ENCODE measurements at places on chromosomes 6 and 20.

GRCh38 chr6:77403424-77403823, 59.9 kb downstream of the HTR1B start:
- no peak overlapping the region for H3K4me3 ChIP-seq
- DNase-seq: no peak
- no peaks in the 10 kb centered on the region for H3K27me3 ChIP-seq
- H3K36me3 ChIP-seq: no peaks in the 10 kb centered on the region
- H3K27ac ChIP-seq: no peak overlapping the region

GRCh38 chr6:47157653-47158219, 115.6 kb upstream of the ADGRF1 start:
- no peak overlapping the region for H3K27ac ChIP-seq
- H3K4me3 ChIP-seq: no peak overlapping the region

DNA sequence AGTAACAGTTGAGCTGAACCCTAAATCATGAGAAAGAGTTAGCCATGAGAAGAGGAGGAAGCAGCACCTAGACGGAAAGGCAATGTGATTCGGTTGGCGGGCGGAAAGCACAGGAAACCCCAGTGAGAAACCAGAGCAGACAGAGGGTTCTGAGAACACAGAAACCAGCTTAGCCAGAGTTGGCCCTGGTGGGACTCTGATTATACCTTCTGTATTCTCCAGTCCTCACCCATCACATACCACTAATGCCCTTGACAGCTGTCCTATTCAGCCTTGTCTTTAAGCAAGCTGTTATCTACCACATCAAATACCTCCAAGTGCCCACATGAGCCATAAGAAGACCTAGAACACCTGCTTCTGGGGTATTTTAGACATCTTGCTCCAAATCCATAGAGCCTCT, 58.9 kb upstream of the LRRC1 start:
- H3K4me1 ChIP-seq: peaks cover 58% of the 10 kb centered on the region
- no peaks in the 10 kb centered on the region for H3K27me3 ChIP-seq
- H3K4me3 ChIP-seq: peak overlapping the region; percentile 43

DNA sequence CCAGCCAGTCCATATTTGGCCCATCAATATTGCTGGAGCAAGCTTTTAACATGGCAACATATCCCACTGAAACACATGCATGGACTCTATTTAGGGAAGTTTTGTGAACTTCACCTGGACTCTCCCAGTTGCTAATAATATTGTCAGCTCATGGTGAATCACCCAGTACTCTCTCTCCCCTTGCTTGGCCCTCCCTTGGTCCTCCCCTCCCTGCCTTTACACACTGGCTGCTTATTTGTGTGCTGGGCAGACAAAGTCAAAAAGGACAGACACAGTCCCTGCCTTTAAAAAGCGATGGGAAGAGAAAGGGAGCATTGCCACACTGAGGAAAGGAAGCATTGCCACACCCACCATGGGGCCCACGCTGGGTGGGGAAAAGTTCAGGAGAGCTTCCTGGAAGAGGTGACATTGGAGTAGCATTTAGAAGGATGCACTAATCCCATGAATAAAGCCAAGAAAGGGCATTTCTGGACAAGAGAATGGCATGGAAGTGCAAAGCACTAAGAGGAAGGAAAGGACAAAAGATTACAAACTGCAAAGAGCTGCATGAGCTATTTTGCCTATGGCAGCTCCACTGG, 143.4 kb upstream of the EXOC2 start:
- peaks cover 22% of the 10 kb centered on the region for H3K27me3 ChIP-seq
- no peak overlapping the region for H3K27ac ChIP-seq
- no peaks in the 10 kb centered on the region for H3K4me1 ChIP-seq
- H3K36me3 ChIP-seq: no peaks in the 10 kb centered on the region
- no peak overlapping the region for H3K4me3 ChIP-seq

DNA sequence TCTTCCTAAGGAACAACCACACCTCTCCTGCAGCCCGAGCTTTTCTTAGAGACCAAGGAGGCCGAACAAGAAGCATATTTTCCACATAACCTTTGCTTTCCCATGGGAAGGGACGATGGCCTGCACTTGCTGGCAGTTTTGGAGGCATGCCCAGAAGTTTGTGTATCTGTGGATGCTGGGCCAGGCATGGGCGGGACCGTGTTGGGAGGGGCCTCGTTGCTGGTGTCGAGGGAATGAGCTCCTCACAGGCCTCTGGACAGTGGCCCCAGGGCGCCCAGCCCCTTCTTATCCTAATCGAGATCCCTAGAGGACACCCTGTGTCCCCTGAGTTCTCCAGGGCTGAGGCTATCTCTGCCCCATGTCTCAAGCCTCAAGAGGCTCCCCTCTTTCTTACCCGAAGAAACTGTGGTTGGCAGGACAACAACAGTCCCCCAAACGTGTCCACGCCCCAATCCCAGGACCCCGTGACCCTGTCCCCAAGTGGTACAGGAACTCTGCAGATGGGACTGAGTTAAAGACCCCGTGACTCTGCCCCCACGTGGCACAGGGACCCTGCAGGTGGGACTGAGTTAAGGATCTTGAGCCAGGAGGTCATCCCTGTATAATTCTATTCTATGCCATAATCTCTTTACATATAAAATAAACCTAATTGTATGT, 99.5 kb upstream of the BHLHE23 start:
- H3K27me3 ChIP-seq: peaks cover 2% of the 10 kb centered on the region
- no peak overlapping the region for H3K27ac ChIP-seq
- DNase-seq: no peak
- H3K4me3 ChIP-seq: no peak overlapping the region
- H3K36me3 ChIP-seq: no peaks in the 10 kb centered on the region
- H3K4me1 ChIP-seq: peaks cover 8% of the 10 kb centered on the region

DNA sequence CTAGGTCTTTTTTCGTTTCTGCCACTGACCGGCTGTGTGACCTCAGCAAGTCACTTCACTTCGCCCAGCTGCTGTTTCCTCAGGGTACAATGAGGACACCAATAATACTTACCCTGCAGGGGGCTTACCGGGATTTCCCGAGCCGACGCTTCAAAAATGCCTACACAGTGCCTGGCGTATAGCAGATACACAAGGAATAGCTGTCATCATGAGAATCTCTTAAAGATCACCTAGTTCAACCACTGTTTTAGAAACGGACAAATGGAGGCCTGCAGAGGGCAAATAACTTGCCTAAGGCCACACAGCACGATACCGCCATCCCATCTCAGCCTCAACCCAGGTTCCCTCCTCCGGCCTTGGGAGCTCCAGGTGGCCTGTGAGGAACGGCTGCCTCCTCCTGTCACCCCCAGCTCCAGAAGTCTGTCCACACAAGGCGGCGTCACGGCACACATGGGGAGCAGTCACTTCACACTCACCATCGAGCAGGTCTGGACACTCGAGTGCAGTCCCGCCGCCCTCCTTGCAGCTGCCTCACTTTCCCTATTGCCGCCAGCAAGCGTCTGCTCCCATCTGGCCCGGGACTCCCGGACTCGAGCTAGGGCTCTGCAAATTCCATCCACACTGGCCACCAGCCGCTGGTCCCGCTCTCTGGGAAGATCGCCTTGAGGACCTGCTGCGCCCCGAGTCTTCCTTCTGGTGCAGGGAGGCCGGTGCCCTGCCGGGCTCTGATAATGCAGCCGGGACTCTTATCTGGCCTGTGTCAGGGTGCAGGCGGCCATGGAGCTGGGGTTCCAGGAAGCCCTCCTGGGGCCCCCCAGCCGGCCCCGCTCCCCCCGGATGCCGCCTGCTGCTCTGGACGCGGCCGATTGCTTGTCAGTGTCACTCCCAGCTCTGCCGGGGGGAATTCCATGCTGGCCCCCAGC, at the start of gene RIPOR3:
TSS of gene RIPOR3 (minus strand) at position 893 of the 923 bp plus-strand sequence. CDS start at position 479, 414 bp downstream.
- H3K36me3 ChIP-seq: no peaks in the 10 kb centered on the region
- H3K4me3 ChIP-seq: no peak within 1 kb of the TSS
- H3K27ac ChIP-seq: no peak within 1 kb of the TSS
- no peak for DNase-seq
- H3K4me1 ChIP-seq: peaks cover 9% of the 10 kb centered on the region
- peaks cover 42% of the 10 kb centered on the region for H3K27me3 ChIP-seq

DNA sequence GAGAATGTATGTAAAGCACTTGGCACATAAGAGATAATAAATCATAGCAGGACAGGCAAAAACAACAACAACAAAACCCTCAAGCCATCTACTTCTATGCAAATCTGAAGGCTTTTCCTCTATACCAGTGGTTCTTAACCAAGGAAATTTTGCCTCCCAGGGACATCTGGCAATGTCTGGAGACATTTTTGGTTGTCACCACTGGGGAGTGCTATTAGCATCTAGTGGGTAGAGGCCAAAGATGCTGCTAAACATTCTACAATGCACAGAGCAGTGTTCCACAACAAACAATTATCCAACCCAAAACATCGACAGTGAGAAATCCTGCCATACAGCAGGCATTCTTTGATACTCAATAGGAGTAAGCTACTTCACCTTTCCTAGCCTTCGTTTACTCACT, 28.2 kb downstream of the NDRG3 start:
- H3K4me1 ChIP-seq: peaks cover 5% of the 10 kb centered on the region
- peaks cover 8% of the 10 kb centered on the region for H3K36me3 ChIP-seq
- no peaks in the 10 kb centered on the region for H3K27me3 ChIP-seq

- no peak overlapping the region for H3K4me3 ChIP-seq
- no peak for DNase-seq
- H3K36me3 ChIP-seq: no peaks in the 10 kb centered on the region
- H3K27ac ChIP-seq: no peak overlapping the region
- peaks cover 13% of the 10 kb centered on the region for H3K27me3 ChIP-seq
Measured at GRCh38 chr6:157693867-157694266, 129.2 kb upstream of the SNX9 start.

DNA sequence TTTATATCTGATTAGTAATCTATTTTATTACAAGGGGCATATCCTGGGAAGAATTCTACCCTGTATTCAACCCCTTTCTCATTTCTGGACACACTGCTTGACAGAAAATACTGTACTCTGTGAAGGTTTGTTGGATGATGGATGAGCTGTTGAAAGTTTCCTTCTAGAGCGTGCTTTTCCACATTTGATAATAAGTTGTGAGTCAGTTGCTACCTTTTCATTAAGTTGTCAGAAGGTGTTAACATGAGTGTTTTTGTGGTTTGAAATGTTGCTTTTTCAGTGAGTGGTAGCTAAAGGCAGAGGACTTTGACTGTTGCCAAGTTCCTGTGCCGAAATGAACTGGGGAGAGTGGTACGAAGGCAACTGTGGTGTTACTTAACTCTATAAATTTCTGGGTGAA, 3.9 kb upstream of the ECI2 start:
- peaks cover 15% of the 10 kb centered on the region for H3K4me1 ChIP-seq
- H3K4me3 ChIP-seq: no peak overlapping the region
- H3K36me3 ChIP-seq: no peaks in the 10 kb centered on the region

- no peaks in the 10 kb centered on the region for H3K4me1 ChIP-seq
- peaks cover 13% of the 10 kb centered on the region for H3K27me3 ChIP-seq
- DNase-seq: no peak
- no peak overlapping the region for H3K27ac ChIP-seq
Measured at GRCh38 chr20:44819936-44820335, 9.6 kb upstream of the RIMS4 start.

- no peaks in the 10 kb centered on the region for H3K27me3 ChIP-seq
- peaks cover 81% of the 10 kb centered on the region for H3K4me1 ChIP-seq
- no peak for DNase-seq
- peak overlapping the region; percentile 79 for H3K27ac ChIP-seq
Measured at GRCh38 chr20:48708116-48708515, 119.7 kb downstream of the PREX1 start.

DNA sequence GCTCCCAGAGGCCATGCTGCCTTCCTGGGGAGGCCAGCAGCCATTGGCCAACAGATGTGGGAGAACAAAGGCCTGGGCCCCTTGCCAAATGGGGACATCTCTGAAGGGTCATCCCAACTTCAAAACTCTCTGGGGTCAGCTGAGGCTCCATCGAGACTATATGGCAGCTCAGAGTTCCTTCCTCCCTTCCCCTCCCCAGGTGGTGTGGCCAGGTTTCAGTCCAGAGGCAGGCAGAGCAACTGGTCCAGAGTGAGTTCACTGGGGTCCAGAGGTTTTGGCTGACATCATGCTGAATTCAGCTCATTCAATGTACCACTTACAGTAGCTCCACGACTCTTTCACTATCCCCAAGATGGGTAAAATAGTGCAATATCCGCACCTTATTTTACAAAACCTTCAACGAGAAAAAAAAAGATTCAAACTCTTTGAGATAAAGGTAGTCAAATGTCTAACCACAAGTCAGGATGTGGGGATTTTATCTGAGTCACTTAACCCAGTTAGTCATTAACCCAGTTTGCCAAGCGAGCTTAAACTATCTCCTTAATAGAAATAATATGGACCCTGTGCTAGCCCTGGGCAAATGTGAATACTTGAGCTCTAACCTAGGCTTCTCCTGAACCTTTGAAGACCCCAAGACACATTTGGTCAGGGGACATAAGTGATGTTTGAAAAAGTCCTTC, 108.4 kb upstream of the PLEKHG1 start:
- H3K4me3 ChIP-seq: peak overlapping the region; percentile 26
- H3K36me3 ChIP-seq: no peaks in the 10 kb centered on the region
- peaks cover 22% of the 10 kb centered on the region for H3K4me1 ChIP-seq
- peaks cover 7% of the 10 kb centered on the region for H3K27me3 ChIP-seq
- peak; percentile 31 for DNase-seq
- peak overlapping the region; percentile 80 for H3K27ac ChIP-seq

GRCh38 chr6:53493635-53494025, 51.3 kb downstream of the GCLC start:
- peaks cover 13% of the 10 kb centered on the region for H3K27me3 ChIP-seq
- peaks cover 4% of the 10 kb centered on the region for H3K4me1 ChIP-seq
- no peak for DNase-seq
- H3K27ac ChIP-seq: no peak overlapping the region

GRCh38 chr20:59657459-59658046, 53.2 kb downstream of the PHACTR3 start:
- H3K4me1 ChIP-seq: no peaks in the 10 kb centered on the region
- no peaks in the 10 kb centered on the region for H3K36me3 ChIP-seq
- H3K27ac ChIP-seq: no peak overlapping the region
- H3K27me3 ChIP-seq: peaks cover 11% of the 10 kb centered on the region

DNA sequence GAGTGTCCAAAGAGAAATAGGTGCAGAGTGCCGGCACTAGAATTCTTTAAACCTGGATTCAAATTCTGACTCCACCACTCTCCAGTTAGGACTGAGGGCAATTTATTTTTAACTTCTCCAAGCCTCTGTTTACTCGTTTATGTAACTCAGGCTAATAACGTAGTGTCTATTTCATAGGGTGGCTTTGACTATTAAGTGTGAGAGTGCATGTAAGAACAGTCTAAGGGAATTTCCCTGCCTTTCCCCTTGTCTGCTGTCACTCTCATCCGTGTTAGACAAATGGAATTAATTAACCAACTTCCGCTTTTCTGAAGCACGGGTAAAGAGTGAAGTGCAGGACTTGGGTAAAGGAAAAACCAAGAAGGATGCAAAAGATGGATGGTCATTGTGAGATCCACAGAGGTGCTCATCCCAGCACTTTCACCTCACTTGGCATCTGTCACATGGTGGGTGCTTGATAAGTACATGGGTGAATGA, 4.1 kb upstream of the ZKSCAN8 start:
- H3K27ac ChIP-seq: peak overlapping the region; percentile 90
- H3K36me3 ChIP-seq: peaks cover 15% of the 10 kb centered on the region
- H3K4me3 ChIP-seq: peak overlapping the region; percentile 84
- DNase-seq: no peak

GRCh38 chr6:121319112-121319553, 15.1 kb downstream of the TBC1D32 start:
- no peak overlapping the region for H3K4me3 ChIP-seq
- peaks cover 7% of the 10 kb centered on the region for H3K36me3 ChIP-seq
- H3K27me3 ChIP-seq: no peaks in the 10 kb centered on the region
- no peaks in the 10 kb centered on the region for H3K4me1 ChIP-seq
- H3K27ac ChIP-seq: no peak overlapping the region

GRCh38 chr20:18377896-18378481, 88.8 kb downstream of the DZANK1 start:
- peaks cover 7% of the 10 kb centered on the region for H3K27me3 ChIP-seq
- no peaks in the 10 kb centered on the region for H3K36me3 ChIP-seq

- H3K27me3 ChIP-seq: peaks cover 2% of the 10 kb centered on the region
- peaks cover 13% of the 10 kb centered on the region for H3K36me3 ChIP-seq
- peak overlapping the region; percentile 83 for H3K4me3 ChIP-seq
- DNase-seq: peak; percentile 57
- H3K4me1 ChIP-seq: peaks cover 22% of the 10 kb centered on the region
Measured at GRCh38 chr20:2840967-2841531, 504 bp downstream of the VPS16 start.

All from activated CD8-positive, alpha-beta T cell treated with anti-CD3 and anti-CD28 coated beads, Interleukin-2, amount 10 ng/mL, durations not matched to agents 7 days and 5 days (primary cell).